Erythroblast (primary cell): ENCODE measurements at places on chromosomes 5 and 9.

DNA sequence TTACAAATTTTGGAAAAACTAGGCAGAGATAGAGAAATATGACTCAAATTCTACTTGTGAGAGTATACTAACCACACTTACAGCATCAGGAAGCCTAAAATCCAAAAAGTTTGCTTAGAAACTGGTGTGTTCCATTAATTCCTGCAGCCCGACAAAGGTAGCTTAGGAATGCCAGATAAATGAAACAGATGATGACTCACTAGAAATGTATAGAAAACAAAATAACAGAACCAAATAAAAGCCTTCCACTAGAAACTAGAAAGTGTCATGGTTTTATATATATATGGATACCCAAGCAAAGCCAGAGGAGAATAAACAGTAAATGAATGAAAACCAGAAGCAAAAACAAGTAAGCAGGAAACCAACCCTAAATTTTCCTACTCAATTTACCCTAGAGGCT is 272.2 kb upstream of the PRDM9 start:
- no peak for DNase-seq

DNA sequence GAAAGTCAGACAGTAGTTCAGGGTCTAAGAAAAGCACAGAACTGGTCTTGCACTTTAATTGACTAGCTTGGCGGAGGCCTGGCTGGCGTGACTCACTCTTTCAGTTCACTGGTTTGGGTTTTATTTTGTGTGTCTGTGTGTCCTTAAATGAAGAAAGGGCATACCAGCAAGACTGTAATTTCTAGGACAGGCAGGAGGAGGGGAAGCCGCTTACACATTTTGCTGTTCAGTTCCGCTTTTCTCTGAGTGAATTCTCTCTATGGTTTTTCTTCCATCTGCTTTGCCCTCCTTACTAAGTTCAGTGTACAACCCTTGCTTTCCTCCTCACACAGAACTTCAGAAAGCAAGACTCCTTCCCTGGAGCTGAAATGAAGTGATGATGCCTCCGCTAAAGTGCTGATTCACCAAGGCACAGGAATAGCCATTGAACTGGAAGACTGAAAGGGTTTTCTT is 150.8 kb downstream of the MEF2C start:
- DNase-seq: peak; percentile 26

DNA sequence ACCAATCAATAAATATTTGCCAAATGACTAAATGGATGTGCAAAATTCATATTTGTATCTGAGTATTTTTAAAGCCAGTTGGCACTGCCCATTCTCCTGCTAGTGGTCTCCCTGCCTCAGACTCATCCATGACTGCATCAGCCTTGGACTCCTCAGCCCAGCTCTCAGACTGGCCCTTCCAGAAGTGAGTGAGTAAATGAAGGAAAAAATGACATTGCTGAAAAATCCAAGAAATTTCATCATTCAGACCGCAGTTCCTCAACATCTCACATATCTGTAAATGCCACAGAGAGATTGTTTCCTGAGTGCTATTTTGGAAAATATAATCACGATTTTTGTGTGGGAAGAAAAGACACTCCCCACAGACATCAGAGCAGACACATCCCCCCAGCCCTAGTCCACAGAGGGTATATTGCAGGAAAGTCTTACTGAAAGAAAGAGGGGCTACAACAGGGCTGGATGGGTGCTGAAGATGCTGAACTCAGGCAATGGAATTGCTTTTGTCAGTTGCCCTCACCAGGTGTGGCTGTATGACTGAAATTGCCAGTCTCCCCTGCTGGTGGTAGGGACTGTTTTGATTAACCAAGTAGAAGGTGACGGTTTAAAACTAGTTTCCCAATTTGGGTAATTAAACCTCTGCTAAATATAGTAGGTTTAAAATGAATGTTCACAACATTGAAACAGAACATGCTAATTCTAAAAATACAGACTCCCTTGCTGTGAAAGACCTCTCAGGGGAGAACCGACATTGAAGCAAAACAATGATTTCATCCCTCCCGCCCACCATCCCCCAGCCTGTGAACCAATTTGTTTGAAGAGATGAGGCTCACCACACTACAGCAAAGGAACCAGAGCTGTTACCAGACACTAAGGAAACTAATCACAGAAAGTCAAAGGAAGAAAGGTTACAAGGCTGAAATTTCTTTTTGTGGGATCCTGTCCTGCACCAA is 158.8 kb downstream of the DEPDC1B start:
- DNase-seq: no peak

DNA sequence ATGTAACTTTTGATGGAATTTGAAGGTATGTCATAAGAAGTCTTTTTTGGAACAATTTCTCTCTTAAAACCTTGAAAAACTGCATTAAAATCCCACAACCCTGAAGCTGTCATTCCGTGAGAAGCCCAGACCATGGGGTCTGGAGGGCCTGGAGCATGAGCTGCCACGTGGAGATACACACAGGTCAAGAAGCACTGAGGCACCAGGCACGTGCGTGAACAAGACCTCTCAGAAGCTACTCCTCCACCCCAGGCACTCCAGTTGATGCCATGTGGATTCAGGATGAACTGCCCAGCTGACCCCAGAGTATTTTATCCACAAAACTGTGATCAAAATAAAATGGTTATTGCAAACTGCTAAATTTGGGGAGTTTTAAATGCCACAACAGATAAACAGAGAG is 227.5 kb upstream of the BRINP1 start:
- no peak for DNase-seq

GRCh38 chr5:159123700-159124099 is 24.0 kb upstream of the EBF1 start:
- no peak for DNase-seq

DNA sequence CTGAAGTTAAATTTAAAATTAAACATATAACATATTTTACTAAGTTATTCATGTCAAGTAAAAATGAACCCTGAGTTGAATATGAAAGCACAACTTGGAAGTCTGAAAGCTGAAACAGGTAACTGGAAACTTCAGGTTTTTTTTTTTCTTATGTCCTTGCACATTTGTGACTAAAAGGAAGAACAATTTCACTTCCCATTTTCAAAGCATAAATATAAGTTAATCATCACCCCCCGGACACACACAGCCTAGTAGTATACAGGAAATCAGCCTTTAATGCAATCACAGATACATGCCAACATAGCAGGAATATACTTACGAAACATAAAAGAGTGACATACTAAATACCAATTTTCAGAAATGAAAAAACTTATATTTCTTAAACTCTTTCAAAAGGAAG is 225.9 kb downstream of the RFX3 start:
- no peak for DNase-seq

GRCh38 chr9:3441197-3441816 is 84.5 kb downstream of the RFX3 start:
- DNase-seq: peak; percentile 68

- DNase-seq: no peak
Measured at GRCh38 chr9:127909839-127910273, 7.0 kb downstream of the ST6GALNAC4 start.

DNA sequence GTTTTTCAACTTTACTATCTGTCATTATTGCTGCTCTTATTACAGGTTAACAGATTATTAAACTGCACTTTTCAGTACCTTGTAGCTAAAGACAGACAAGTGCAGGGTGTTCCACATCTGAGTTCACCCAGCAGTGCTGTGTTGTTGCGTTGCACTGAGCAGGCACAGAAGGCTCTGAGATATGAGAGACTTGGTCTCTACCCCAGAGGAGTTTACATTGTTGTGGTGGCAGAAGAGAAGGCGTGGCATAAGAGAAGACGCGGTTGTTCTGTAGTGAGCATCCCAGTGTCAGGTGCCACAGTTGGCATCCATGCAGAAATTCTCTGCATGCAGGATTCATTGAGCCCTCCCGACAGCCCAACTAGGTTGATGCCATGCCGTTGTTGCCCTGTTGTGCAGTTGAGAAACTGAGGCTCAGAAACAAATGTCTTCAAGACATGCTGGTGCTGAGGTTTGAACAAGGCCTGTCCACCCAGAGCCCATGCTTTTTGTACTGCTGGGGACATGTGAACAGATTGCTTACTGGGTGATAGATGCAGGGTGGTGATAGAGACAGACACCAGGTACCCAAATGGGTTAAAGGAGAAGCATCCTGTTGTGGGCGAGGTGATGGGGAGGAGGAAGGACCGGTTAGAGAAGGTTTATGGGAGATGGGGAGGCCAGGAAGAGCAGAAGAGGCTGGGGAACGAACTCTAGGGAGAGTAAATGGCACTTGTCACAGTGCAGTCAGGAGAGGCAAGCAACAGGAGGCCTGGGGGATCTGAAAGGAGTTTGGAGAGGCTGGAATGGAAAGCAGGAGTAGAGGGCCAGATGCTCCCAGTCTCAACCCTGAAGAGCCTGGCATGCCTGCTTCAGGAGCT is 8.2 kb downstream of the ABL1 start:
- no peak for DNase-seq

DNA sequence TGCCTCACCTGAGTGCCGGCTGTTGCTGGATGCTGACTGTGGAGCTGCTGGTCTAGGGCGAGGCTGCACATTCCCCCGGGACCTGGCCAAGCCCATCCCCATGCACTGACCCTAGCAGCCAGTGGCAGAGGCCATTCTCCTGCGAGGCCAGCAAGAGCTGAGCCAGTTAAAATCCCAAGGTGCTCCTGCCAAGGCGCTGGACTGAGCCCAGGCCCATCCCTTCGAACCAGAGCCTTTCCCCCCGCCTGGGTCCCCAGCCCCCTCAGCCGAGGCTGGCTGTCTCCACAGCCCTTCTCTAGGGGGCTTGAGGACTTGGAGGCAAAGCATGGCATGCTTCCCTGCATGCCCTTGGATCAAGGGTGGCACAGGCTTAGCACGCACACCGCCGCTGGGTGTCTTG is 1.6 kb downstream of the ADAMTSL2 start:
- no peak for DNase-seq

GRCh38 chr5:103475629-103476240 is 86.9 kb downstream of the NUDT12 start:
- peak; percentile 34 for DNase-seq

GRCh38 chr5:169881702-169882303 is 98.5 kb downstream of the INSYN2B start:
- no peak for DNase-seq

GRCh38 chr5:157506066-157506590 is 46.1 kb downstream of the NIPAL4 start:
- DNase-seq: no peak

DNA sequence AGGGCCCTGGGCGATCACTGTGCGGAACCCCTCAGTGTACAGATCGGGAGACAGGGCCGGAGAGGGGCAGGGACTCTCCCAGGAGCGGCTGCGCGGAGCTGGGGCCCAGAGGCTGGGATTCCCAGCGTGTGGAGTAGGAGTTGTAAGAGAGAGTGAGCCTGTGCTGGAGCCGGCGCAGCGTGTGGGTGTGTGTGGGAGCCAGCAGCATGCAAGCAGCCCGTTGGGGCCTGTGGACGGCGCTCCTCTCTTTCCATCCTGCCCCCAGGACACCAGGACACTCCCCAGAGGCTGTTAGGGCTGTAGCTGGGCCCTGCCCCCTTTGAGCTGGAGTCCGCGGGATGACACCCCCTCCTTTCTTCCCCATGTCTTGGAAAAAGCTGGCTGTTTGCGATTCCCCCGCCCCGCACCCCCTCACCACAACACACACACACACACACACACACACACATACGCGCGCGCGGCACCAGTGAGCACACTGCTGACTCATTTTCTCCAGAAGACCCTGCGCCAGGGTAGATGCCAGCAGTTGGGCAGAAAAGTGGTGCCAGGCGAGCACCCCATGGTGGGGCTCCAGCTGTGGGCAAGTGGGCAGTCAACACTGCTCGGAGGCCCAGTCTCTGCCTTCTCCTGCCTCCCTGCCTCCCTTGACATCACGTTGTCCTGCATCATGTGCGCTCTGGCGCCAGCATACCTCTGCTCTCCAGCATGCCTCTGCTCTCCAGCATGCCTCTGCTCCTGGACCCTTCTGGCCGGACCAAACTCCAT is 1.5 kb downstream of the COL27A1 start:
- DNase-seq: no peak

- no peak for DNase-seq
Measured at GRCh38 chr5:40288800-40289485, 390.8 kb upstream of the PTGER4 start.

GRCh38 chr5:96714450-96714849 is 52.3 kb downstream of the CAST start:
- peak; percentile 48 for DNase-seq

DNA sequence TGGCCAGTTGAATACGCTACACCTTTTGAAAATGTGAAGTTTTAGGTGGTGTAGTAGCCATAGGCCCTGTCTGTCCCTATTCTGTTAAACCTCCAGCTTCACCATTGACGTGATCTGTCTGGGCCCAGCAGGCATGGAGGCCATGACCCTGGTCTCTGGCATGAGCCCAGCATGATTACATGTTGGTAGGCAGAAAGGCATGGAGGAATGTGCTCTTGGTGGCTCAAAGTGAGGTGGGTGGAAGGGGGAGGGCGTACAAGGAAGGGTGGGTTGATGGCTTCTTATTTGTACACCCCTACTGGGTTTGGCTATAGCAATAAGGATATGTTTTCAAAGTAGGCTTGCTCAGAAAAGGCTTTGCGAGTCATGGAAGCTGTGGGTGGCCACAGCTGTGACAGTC is 23.7 kb downstream of the RALGPS1 start:
- no peak for DNase-seq

DNA sequence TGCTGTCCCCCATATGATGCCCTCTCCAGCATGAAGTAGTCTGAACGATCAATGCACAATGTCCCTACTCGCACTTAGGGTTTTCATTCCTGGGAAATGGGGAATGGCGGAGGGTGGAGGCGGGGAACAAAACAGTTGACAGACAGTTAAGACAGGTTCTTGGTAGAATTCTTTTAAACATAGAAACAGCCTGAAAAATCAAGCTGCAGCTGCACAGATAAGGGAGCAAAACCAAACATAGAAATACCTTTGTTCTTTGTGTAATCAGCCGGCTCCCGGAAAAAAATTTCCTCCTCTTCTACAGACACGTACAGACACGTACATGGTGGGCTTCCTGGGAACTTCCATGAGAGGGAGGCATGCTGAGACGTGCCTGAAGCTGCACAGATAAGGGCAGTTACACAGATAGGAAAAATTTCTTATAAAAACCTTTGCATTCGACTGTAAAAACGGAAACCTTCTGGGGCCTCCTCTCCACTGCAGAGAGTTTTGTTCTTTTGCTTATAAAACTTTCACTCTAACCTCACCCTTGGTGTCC is 662.4 kb upstream of the PTPRD start:
- no peak for DNase-seq

- DNase-seq: no peak
Measured at GRCh38 chr9:73093740-73094379, 57.8 kb upstream of the ANXA1 start.

GRCh38 chr5:136560126-136560525 is 194.8 kb upstream of the TRPC7 start:
- DNase-seq: no peak

GRCh38 chr5:124280079-124280478 is 466.4 kb downstream of the ZNF608 start:
- no peak for DNase-seq

GRCh38 chr9:83410701-83411100 is 127.5 kb downstream of the FRMD3 start:
- no peak for DNase-seq

- DNase-seq: no peak
Measured at GRCh38 chr5:154411338-154411737, 34.5 kb upstream of the SAP30L start.

- DNase-seq: no peak
Measured at GRCh38 chr5:115168829-115169486, 750 bp downstream of the TRIM36 start.

GRCh38 chr9:97761056-97761598 is 64.0 kb upstream of the XPA start:
- no peak for DNase-seq

GRCh38 chr5:100004969-100005368 is 530.2 kb upstream of the FAM174A start:
- no peak for DNase-seq

- DNase-seq: no peak
Measured at GRCh38 chr5:61464512-61464911, 132.5 kb downstream of the ZSWIM6 start.

- peak; percentile 81 for DNase-seq
Measured at GRCh38 chr9:96476591-96476990, 26.6 kb downstream of the HABP4 start.
